Ascending aorta (tissue), 2 donors: ENCODE measurements at places on chromosomes 1 and 21. TPM values are rescaled to one million over a fixed set of nuclear protein-coding genes. Genes with fewer than 3 reads are reported as not detected.
A peak's percentile ranks its signal among the peaks of the same experiment; 100 is the strongest.

GRCh38 chr1:177311111-177311510 is 140.4 kb downstream of the BRINP2 start:
- no peaks in the 10 kb centered on the region for H3K4me1 ChIP-seq
- no peaks in the 10 kb centered on the region for H3K27me3 ChIP-seq
- DNase-seq = no peak
- H3K4me3 ChIP-seq = no peak overlapping the region
- no peaks in the 10 kb centered on the region for H3K36me3 ChIP-seq
- H3K27ac ChIP-seq = no peak overlapping the region

The SLC9C2 gene
- not detected for total RNA-seq

The WNT2B gene
- 4.8 TPM for total RNA-seq

GRCh38 chr1:173866413-173867115 is 1.2 kb downstream of the GAS5 start:
- peak overlapping the region; percentile 85 for H3K4me3 ChIP-seq
- peaks cover 62% of the 10 kb centered on the region for H3K36me3 ChIP-seq
- peak overlapping the region; percentile 93 for H3K27ac ChIP-seq
- H3K27me3 ChIP-seq = no peaks in the 10 kb centered on the region
- H3K4me1 ChIP-seq = peaks cover 4% of the 10 kb centered on the region

The KLHDC9 gene
- 0.32 TPM for total RNA-seq

DNA sequence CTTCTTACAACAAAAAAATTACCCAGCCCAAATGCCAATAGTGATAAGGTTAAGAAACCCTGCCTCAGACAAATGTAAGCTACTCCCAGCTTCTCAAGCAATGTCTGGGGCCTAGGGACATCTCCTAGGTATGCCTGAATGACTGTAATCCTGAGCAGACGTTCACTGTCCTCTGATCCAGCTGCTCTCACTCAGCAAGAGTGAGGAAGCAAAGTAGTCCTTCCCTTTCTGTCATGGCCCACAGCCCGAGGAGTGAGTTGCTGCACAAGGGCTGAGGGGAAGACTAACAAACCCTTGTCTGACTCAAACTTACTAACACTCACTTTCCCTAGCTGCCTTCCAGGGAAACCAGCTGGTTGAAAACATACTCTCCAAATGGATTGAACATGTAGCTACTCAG is 124.9 kb upstream of the TNFSF4 start:
- no peaks in the 10 kb centered on the region for H3K27me3 ChIP-seq
- DNase-seq = no peak
- H3K36me3 ChIP-seq = no peaks in the 10 kb centered on the region
- peak overlapping the region; percentile 41 for H3K27ac ChIP-seq
- H3K4me1 ChIP-seq = no peaks in the 10 kb centered on the region
- no peak overlapping the region for H3K4me3 ChIP-seq

The DENND2D gene
- total RNA-seq = 4.4 TPM

The SLC30A2 gene
- not detected for total RNA-seq

The LDLRAD1 gene
- total RNA-seq = not detected

DNA sequence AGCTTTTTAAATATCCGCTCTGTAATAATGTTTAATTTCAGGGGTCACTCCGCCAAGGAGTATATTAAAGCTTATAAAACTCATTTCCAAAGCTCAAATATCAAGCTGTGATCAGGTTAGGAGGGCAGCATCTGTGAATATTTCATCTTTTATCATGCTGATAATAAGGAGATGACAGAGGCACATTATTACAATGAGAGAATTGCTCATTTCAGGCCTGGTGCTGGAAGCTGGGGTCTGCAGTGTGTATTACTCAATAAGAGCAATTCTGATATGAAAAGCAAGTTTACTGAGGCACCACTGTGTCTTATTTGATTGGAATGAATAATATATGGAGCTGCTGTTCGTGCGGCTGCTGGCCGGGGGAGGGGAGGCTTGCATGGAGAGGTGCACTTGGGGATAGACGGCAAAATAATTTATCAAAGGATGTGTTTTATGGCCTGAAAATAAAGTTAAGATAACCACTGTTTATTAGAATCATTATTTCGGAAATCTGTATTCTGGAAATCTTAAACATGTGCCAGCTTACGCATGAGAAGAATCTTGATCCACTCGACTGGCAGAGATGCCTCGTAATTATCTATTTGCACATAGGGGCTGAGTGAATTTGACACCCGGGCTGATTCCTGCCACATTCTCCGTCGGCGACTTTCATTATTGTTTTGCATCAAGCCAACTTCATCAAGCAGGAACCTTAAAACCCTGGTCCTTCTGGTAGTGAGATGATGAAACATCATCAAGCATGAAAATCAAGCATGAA is 173.2 kb downstream of the RRAGC start:
- no peaks in the 10 kb centered on the region for H3K4me1 ChIP-seq
- H3K27ac ChIP-seq = no peak overlapping the region
- no peak overlapping the region for H3K4me3 ChIP-seq
- no peak for DNase-seq

GRCh38 chr21:15480160-15480559 is 249.6 kb upstream of the USP25 start:
- H3K36me3 ChIP-seq = no peaks in the 10 kb centered on the region
- H3K4me1 ChIP-seq = no peaks in the 10 kb centered on the region
- H3K4me3 ChIP-seq = no peak overlapping the region
- no peak overlapping the region for H3K27ac ChIP-seq

DNA sequence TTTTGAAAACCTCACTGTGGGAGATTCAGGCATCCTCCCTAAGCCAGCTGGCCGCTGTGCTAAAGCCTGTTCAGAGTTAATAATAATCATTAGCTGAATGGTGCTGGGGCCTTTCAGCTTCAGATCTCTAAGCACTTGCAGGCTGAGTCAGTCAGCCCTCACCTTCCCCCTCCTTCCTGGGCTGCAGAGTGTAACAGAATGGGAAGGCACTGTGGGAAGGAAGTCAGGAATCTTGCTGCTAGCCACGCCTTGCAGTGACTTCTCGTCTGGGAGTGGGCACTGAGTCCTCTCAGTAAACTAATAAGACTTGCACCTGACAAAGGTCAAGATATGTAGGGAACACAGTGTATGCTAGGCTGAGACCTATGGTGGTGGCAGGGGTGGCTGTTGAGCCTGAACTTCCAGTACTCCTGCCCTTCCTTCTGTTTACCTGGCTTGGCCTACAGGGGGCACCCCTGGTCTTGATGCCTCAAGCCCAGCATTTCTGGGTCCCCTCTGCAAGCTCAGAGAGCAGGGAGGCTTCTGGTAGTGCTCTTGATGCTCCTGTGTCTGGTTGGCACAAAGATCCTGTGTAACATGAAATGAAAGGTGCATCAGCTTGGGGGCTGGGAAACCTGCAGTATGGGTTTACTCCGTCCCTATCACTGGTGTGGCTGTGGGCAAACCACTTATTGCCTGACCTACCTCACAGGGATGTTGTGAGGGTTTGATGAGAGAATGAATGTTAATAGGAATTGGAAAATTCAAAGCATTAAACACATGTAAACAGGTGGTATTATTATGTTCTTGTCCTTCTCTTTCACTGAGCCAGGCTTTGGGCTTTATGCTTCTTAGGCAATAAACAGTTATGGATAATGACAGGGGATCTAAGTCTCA is 6.0 kb downstream of the CYB561D1 start:
- H3K4me3 ChIP-seq = no peak overlapping the region
- peaks cover 25% of the 10 kb centered on the region for H3K36me3 ChIP-seq
- peaks cover 12% of the 10 kb centered on the region for H3K4me1 ChIP-seq

DNA sequence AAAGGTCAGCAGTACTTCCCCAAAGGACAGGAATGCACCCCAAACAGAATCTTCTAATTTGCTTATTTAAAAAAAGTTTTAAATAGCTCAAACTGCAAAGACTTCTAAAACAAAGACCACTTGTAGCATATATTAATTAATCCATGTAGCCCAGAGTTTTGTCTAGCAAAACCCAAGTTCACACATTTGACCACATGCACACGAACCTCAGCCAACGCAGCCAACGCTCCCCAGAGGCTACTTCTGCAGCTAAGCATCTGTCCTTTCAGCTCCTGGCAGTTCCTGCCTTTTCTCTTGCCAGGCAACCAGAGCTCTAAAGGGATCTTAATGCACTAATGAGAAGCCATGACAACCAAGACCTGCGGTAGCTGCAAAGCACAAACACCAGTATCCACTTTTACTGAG is 89.6 kb downstream of the RERE start:
- H3K4me3 ChIP-seq = no peak overlapping the region
- no peaks in the 10 kb centered on the region for H3K36me3 ChIP-seq
- DNase-seq = no peak
- no peaks in the 10 kb centered on the region for H3K27me3 ChIP-seq
- no peaks in the 10 kb centered on the region for H3K4me1 ChIP-seq

The RNU1-3 gene
- total RNA-seq = under 0.01 TPM

DNA sequence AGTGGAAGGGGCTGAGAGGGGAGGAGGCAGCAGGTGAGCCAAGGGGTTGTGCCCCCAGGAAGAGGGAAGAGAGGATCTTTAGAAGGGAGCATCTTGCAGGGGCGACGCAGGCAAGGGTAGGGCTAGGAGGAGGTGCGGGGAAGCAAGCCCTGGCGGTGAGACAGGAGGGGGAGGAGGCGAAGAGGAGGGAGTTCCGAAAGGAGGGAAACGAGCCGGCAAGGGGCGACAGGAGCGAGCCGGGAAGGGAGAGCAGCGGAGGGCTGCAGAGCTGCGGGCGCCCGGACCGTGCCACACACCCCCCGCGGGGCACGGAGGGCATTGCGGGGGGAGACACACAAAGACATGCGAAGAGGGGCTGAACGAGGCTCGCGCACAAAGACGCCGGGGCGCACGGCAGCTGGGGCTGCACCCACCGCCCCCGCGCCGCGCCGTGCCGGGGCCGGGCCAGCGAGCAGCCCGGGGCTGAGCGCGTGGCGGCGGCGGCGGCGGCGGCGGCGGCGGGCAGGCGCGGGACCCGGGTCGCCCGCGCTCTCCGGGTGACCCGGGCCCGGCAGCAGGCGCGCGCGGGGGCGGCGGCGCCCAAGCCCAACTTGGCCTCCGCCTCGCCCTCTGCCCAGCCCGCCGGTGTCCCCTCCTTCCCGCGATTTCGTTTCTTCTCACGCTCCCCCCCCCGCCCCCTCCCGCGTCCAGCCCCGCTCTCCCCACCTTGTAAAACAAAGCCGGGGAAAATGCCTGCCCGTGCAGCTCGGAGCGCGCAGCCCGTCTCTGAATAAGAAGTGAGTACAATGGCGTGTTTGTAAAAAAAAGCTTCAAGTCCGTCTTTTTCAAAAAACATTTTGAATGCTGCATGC is at the start of gene KCNK2:
TSS of gene KCNK2 (plus strand) at position 206 of the 851 bp plus-strand sequence. CDS start 649 bp downstream, outside the sequence.
- peak within 1 kb of the TSS; percentile 57 for H3K4me3 ChIP-seq
- H3K27ac ChIP-seq = no peak within 1 kb of the TSS
- H3K36me3 ChIP-seq = no peaks in the 10 kb centered on the region
- H3K4me1 ChIP-seq = peaks cover 4% of the 10 kb centered on the region
- H3K27me3 ChIP-seq = no peaks in the 10 kb centered on the region

DNA sequence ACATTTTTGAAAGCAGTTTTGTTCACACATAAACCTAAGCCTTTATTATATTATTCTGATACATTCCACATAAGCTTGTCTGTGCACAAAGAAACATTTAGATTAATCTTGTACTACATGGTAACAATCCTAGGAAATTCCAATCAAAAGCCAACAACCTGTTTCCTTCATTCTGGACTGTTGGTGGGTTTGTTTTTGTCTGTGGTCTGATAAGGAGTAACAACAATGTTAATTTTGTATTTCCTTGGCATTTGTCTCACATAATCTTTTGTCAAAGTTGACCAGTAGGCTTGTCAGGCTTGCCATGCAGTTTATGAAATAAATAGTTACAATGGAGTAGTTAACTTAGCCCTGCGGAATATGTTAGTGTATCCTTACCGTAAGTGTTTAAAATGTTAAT is 183.3 kb downstream of the DHRS3 start:
- peaks cover 26% of the 10 kb centered on the region for H3K4me1 ChIP-seq
- H3K36me3 ChIP-seq = no peaks in the 10 kb centered on the region
- DNase-seq = no peak
- H3K27ac ChIP-seq = peak overlapping the region; percentile 97
- no peak overlapping the region for H3K4me3 ChIP-seq
- H3K27me3 ChIP-seq = no peaks in the 10 kb centered on the region

DNA sequence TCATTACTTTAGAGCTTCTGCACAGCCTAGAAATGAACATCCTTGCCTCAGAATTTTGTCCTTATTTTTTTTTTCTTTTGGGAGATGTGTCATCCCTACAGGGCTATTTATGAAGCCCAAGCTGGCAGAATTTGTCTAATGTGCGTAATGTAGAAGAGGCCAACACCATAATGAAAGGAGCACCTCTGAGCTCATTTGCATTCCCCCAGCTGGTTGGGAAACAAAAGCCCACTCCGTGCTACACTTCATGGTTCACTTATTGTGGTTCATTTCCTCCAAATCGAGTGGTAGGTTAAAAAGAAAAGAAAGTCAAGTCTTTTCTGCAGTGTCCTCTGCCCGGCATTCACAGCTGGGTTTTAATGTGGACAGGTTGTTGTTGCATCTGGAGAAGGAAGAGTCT is 73.5 kb downstream of the KAZN start:
- no peak for DNase-seq
- no peaks in the 10 kb centered on the region for H3K36me3 ChIP-seq
- no peaks in the 10 kb centered on the region for H3K27me3 ChIP-seq
- no peak overlapping the region for H3K4me3 ChIP-seq
- no peak overlapping the region for H3K27ac ChIP-seq

DNA sequence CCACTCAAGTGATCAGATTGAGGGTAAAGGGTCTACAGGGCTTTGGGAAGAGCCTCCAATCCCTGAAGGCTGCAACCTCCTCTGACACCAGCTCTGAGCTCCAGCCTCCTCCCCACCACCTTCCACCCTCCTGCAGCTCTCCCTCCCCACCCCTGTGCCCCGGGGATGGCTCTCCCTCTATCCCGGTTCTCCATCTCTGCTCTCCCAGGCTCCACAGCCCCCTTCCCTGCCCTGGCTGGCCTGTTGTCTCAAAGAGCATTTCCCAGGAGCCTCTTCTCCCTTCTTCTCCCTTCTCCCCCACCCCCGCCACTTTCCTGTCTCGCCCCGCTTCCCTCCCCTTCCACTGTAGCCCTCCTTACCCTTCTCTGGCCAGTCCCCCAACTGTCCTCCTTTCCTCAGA is 1.1 kb downstream of the PLEKHA6 start:
- no peak overlapping the region for H3K27ac ChIP-seq
- H3K36me3 ChIP-seq = no peaks in the 10 kb centered on the region
- H3K4me3 ChIP-seq = no peak overlapping the region
- peaks cover 2% of the 10 kb centered on the region for H3K4me1 ChIP-seq

GRCh38 chr1:21162740-21163464 is 13.8 kb downstream of the EIF4G3 start:
- no peak overlapping the region for H3K4me3 ChIP-seq
- no peak overlapping the region for H3K27ac ChIP-seq
- H3K4me1 ChIP-seq = no peaks in the 10 kb centered on the region
- H3K27me3 ChIP-seq = no peaks in the 10 kb centered on the region
- no peak for DNase-seq

- no peaks in the 10 kb centered on the region for H3K27me3 ChIP-seq
- H3K4me1 ChIP-seq = no peaks in the 10 kb centered on the region
- H3K27ac ChIP-seq = no peak overlapping the region
- no peak overlapping the region for H3K4me3 ChIP-seq
- H3K36me3 ChIP-seq = no peaks in the 10 kb centered on the region
Measured at GRCh38 chr1:91440847-91441246, 36.2 kb upstream of the HFM1 start.

GRCh38 chr1:114431026-114431425 is 80.0 kb downstream of the TRIM33 start:
- H3K27me3 ChIP-seq = no peaks in the 10 kb centered on the region
- H3K27ac ChIP-seq = no peak overlapping the region
- H3K4me3 ChIP-seq = no peak overlapping the region
- H3K36me3 ChIP-seq = no peaks in the 10 kb centered on the region

- no peaks in the 10 kb centered on the region for H3K36me3 ChIP-seq
- H3K27ac ChIP-seq = no peak overlapping the region
- no peaks in the 10 kb centered on the region for H3K27me3 ChIP-seq
- DNase-seq = no peak
- peaks cover 11% of the 10 kb centered on the region for H3K4me1 ChIP-seq
Measured at GRCh38 chr1:162134646-162135045, 65.2 kb downstream of the NOS1AP start.

The NHLH2 gene
- total RNA-seq = not detected

The GJC2 gene
- 5.4 TPM for total RNA-seq
